ENCODE measurements at places on chromosomes 3 and 15.

- DNase-seq = no peak
These were observed 8.2 kb upstream of the OCA2 start for GRCh38 chr15:28107111-28107903.

- no peak for DNase-seq
These were observed 2.1 kb upstream of the DYNLT2B start for GRCh38 chr3:196320137-196320536.

DNA sequence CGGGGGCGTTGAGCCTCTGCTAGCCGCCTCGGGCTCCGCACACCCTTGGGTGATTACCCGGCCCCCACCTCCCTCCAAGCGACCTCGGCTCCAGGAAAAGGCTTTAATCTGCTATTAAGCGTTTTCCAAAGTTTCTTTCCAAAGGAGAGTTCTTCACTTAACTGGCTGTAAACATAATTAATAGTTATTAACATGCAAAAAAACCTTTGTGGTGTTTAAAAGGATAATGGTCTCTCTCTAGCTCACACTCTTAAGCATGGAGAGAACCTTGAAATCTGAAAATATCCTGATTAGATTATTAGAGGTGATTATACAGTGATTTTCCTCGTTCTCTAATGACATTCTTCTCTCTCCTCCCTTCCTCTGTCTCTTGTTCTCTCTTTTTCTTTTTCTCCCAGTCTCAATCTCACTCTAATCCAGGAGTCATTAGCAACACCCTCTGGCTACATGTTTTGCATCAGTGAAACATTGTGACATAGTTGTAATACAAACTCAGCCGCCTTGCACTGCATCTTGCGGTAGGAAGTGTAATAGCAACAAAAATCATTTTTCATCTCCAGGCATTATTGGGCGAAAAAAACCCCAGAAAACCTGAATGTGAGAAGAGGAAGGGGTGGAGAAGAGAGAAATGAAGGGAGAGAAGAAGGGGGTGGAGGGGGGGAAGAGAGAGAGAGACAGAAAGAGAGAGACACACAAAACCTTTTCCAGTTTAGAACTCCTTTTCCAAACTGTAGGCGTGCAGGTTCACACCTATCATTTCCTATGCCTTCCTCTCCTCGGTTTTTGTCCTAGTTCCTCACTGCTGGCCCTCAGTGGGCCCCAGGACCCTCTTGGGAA, 24.4 kb downstream of the NR2F2 start:
- no peak for DNase-seq

GRCh38 chr3:177221744-177222143, 24.5 kb upstream of the TBL1XR1 start:
- DNase-seq = no peak

- DNase-seq = no peak
These were observed 64.4 kb downstream of the LRRC28 start for GRCh38 chr15:99315636-99316035.

- DNase-seq = no peak
These were observed 124.5 kb downstream of the PEAK1 start for GRCh38 chr15:77295446-77295845.

- no peak for DNase-seq
These were observed 4.2 kb upstream of the NPHP3 start for GRCh38 chr3:132726341-132726823.

DNA sequence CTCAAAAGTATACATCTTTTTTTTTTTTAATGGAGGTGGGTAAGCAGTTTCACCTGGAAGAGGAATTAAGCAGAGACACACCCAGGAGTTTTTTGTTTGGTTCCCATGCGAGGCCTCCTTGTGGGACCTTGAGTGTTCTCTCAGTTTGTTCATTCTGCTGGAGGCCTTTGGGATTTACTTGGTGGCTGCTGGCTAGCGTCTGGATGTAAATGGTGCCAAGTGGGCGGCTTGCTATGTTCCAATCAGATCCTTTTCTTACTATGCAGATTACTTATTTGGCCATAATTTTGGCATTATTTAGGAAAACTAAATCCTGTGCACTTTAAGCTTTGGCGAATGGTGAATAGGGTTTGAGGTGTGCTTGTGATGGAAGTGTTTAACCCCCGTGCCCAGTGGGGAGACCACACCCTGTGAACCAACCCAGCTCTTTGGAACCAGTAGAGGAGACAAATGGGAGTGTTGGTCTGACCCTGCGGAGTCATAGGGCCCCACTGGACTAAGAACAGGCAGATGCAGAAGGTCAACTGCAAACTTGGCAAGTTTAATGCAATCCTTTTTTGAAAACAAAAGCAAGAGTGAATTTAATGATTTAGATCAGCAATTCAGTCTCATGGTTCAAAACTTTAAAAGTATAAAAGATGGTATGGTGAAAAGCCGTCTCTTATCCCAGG, 79.4 kb downstream of the EBLN2 start:
- no peak for DNase-seq

DNA sequence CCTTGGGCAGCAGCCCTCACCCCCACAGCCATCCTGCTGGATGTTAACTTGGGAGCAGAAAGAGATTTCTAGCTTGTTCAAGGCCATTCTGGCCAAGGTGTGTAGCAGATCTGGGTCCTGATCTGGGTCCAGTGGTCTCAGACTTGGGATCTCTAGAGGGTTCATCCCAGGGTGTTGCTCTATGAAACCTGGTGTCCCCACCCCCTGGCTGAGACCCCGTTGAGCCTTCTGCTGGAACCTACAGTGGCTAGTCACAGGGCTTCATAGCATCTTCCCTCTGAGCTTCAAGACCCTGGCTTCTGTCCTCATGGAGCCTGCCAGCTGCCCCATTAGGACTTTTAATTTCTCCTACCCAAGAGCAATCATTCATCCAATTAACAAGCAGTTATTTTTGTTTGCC, 64.3 kb downstream of the EPHB1 start:
- no peak for DNase-seq

DNA sequence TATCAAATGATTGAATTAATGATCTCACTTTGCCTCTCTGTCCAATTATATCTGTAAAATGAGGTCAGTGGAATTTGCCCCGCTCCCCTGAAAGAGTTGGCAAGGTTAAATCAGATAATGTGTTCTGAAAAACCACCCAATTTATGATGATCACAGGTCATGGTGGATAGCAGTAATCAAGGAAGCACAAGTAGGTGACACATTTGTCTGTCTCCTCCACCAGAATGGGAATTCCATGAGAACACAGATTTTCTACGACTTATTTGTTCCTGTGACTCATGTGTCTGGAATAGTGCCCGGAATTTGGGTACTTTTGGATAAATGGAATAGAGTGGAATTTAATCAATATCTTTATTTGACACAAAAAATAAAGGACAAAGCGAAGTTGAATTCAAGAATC, 220.9 kb upstream of the SUCLG2 start:
- no peak for DNase-seq

- DNase-seq = no peak
These were observed 44.3 kb upstream of the DYNC1LI1 start for GRCh38 chr3:32614956-32615355.

DNA sequence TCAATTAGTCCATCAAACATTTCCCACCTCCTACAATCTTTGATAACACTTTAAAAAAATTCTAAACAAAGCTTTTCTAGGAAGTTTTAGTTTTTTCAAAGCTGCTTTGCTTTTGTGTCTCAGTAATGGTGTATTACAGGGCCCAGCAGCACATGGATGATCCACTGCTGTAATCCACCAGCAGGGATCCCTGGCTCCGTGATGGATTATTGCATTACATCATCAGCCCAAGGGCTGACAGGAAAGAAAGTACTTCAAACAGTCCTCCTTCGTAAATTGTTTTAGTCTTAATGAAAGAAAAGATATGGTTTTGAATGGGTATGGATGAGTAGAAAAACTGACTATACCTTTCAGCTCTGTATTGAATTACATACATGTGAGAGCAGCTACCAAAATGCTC, 688.9 kb upstream of the NAALADL2 start:
- DNase-seq = no peak

GRCh38 chr3:148162132-148162531, 535.6 kb upstream of the AGTR1 start:
- no peak for DNase-seq

GRCh38 chr15:92095693-92096092, 242.2 kb downstream of the SLCO3A1 start:
- no peak for DNase-seq

DNA sequence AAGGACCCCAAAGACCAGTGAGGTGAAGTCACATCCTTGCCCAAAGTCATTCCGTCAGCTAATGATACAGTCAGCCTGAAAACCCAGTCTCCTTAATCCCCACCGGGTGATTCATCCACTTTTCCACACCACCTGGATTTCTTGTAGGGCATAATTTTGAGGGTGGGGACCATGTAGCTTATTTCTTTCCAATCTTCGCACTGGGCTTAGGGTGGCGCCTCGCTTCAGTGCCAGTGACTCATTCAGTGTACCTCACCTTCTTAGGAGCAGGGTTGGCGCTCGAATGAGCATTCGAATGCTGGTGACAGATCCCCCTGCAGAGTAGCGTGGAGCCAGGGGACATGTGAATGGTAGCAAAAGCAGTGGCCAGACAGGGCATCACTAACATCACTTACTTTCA, 24.0 kb downstream of the BMF start:
- DNase-seq = no peak

DNA sequence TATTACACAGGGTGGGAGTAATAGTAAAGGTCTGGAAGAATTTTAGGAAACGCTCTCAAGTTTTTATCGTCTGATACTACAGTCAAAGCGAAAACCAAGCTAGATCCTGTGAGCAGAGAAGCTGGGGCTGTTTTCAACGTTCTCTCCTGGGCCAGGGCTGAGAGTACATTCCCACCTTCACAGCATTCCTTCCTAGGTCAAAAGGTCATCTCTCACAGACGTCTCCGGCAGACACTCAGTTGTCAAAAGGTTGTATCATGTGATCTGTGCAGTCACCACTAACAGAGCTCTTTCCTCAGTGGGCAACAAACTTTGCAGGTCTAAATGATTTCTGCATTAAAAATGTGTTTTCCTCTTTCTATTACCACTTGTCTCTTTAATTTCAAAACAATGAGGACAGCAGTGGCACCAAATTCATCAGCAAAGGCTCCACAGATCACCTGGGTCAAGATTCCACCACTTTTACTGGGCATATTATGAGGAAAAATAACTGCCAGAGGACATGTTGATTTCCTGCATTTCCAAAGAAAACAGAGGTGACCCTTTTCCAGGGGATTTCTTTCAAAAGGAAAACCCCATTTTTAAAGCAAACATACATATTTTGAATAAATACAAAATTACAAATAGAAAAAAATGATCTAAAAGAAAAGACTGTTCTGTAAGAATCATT, 41.9 kb downstream of the MEIS2 start:
- DNase-seq = no peak

GRCh38 chr3:144923046-144923775, 951.6 kb downstream of the DIPK2A start:
- DNase-seq = no peak

- DNase-seq = no peak
These were observed 6.6 kb upstream of the BLM start for GRCh38 chr15:90710436-90711027.

DNA sequence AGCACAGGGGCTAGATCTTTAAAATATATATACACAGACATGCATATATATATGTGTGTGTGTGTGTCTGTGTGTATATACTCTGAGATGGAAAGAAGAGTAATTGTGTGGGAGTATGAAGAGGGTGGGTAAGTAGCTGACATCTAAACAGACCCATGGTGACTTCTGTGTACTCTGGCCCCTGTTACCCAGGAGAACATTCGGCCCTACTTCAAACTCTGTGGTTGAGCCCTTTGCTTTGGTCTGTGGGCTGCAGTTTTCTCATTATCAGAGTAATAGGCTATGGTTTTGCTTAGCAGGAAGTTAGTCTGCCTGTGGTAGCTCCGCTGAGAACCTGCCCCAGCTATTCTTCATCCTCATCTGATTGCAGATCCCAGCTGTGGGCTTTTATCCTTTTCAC, 141.4 kb downstream of the RBPMS2 start:
- peak; percentile 49 for DNase-seq

DNA sequence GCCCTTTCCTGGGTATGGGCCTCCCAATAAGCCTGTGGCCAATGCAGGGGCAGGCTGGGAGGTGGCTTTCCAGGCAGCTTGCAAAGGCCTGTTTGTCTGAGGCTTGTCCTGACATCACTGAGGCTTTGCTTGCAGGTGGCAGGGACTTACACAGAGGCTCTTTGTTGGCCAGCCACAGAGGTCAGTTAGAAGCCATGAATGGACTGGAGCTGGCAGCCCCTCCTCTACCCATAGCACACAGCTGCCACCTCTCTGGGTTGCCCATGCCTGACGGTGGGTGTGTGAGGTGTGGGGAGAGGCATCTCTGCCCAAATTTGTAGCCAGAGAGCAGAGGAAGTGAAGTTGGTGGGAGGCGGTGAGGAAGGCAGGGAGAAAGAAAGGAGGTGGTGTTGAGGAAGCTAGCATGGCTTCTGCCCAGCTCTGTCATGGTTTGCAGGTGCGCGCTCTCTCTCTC, 17.1 kb downstream of the LIMD1 start:
- no peak for DNase-seq

GRCh38 chr15:40928821-40929659, at the start of gene DLL4:
Gene DLL4, plus strand, starts transcription at chr15:40929340. Its CDS starts 329 bp downstream, at chr15:40929669.
- no peak for DNase-seq

DNA sequence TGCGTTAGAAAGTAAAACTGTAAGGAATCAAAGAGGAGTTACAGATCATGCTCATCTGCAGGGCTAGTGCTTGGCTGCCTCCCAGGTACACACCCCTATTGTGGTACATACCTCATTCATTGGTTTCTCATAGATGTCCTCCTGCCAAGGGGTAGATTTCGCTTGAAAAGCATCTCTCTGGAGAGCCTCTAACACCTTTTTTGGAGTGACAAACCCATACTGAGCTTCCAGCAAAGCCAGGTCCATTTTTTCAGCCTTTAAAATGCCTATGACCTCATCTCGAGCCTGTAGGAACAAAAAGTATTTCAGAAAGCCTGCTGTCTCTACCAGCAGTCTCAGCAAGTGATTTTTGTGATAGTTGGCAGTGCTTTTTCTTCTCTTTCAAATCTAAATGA, 112.1 kb downstream of the CMSS1 start:
- DNase-seq = no peak

GRCh38 chr3:55445551-55445950, 41.6 kb downstream of the WNT5A start:
- DNase-seq = no peak

- no peak for DNase-seq
These were observed 38.2 kb upstream of the MAGI1 start for GRCh38 chr3:66076861-66077470.

GRCh38 chr3:55709411-55710012, 222.4 kb upstream of the WNT5A start:
- no peak for DNase-seq

DNA sequence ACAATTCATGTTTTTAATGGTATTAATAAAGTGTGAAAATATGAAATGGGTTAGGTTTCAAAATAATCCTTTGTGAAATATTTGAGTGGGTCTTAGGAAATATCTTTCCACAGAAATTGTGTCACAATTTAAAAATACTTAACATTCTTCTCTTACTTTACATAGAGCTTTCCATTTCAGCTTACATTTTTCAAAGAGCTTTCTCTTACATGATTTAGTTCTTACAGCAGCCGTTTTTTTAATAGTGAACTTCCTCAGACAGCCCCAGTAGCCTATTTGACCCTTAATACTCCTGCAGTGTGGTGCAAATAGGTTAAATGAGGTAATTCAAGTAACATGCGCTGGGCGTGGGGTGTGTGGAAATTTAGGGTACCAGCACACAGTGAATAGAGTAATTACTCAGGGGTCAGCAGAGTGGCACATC, 21.8 kb downstream of the P2RY12 start:
- no peak for DNase-seq

GRCh38 chr3:17765819-17766472, 23.5 kb upstream of the TBC1D5 start:
- DNase-seq = no peak
